ENCODE measurements at places on chromosomes 1 and 21.

DNA sequence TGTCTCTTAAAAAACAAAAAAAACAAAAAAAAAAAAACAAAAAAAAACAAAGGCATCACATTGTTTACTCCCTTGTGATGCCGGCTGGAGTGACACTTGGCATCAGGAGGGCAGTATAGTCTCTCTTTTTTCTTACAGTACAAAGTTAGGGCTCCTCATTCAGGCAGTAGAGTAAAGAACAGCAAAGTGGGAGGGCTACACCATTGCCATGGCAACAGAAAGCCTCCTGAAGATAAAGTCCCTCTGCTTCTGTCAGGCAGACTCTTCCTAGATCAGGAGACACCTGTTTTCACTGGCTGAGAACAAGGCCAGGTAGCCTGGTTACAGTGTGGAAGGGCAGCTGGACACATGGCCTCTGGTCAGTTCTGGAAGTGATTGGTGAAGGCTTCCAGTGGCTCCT is 41.3 kb upstream of the RAB3GAP2 start:
- DNase-seq: no peak

- DNase-seq: no peak
Measured at GRCh38 chr1:191320062-191320461, 838.2 kb upstream of the RGS18 start.

DNA sequence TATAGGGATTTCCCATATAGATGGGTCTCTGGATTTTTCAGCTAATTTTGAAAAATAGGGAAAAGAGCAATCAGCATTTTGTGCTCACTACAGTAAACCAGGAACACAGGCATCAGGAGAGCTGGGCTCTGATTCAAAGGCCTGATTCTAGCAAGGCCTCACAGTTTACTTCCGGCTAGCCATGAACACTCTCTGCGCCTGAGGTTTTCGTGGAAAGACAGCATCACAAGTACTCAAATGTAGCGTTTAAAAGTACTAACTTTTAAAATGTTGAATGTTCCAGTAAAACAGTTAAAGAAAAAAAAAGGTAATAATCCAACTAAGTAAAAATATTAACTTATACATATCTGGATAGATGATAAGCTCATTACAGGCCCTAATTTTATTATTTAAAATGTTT is 120.6 kb downstream of the SLC45A1 start:
- no peak for DNase-seq

- no peak for DNase-seq
Measured at GRCh38 chr1:50986653-50987052, 16.6 kb downstream of the CDKN2C start.

DNA sequence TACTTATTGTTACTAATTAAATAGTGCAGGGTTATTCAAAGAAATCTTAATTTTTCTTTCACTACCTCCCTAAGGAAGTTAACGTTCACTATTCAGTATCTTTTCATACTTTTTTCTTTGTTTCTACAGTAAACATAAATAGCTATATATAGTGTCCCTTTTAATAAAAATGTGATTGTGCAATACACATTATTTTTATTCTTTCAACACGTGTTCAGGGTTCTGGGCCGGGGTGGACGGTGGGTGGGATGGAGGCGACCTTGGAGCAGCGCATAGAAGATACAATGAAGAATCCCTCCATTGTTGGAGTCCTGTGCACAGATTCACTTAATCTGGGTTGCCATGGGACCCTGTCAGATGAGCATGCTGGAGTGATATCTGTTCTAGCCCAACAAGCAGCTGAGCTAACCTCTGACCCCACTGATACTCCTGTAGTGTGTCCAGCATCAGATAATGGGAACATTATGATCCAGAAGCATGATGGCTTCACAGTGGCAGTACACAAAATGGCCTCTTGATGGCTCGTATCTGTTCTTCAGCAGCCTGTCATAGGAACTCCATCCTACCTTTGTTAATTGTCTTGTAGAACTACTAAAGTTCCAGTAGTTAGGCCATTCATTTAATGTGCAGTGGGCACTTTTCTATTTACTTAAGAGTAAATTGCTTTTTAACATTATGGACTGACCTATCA is 155.9 kb upstream of the L1TD1 start:
- DNase-seq: no peak

DNA sequence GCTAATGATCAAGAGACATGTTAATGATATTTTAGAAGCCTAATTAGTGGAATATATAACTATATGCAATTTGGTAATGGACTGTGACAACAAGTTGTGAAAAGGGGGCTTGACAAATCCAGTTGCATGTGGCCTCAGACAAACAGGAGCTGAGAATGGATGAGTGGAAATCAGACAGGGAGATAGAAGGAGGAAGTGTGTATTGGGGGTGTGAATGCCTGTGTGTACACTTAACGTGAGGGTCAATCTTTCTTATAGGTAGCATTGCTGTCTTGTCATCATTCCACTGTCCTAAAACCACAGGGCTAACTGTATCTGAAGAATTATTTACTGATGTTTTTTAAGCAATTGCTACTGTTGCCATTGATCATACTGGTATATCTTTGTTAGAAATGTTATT is 64.8 kb downstream of the PBX1 start:
- DNase-seq: no peak

GRCh38 chr1:203726417-203726867 is 38.5 kb upstream of the LAX1 start:
- no peak for DNase-seq

DNA sequence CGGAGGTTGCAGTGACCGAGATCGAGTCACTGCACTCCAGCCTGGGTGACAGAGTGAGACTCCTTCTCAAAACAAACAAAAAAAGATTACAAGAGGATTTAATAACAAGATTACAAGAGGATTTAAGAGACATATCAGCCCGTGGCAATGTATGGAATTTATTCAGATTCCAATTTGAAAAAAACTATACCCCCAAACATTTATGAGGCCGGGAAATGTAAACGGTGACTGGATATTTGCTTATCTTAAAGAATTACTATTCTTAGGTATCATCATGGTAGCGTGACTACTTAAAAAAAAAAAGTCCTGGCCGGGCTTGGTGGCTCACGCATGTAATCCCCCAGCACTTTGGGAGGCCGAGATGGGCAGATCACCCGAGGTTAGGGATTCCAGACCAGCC is 21.2 kb upstream of the ELK4 start:
- no peak for DNase-seq

- DNase-seq: no peak
Measured at GRCh38 chr1:180946541-180947498, 34.1 kb downstream of the KIAA1614 start.

DNA sequence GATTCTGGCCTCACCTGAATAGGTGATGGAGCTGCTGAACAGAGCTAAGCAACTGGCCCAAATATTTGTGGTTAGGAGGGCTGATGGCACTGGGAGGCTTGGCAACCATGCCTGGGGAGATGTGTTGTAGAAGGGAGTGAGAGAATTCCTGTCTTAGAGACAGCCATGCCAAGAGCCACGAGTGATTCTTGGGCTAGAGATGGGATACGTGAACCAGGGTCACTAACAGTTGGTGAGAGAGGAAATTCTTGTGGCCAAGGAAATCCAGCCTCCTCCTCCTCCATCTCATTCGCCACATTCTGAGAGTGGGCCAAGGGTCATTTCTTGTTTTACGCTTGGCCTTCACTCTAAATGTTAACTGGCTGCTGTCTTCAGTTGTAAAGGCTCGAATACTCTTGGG is 46.3 kb downstream of the NGF start:
- DNase-seq: no peak

DNA sequence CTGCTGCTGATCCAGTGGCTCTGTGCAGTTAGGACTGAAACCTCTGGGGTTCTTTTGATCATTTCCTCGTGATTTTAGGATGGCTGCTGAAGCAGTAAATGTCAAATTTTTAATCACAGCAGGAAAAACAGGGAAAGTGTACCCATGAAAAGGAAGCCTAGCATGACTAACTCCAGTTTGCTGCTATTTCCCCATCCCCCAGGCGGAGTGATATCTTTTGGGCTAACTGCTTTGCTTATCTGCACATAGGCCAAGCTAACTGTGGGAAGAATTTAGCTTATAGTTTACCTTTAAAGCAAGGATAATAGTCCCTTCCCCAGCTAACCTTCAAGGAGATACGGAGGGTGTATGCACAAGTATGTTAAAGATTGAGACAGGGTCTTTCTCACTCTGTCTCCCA is 149.8 kb upstream of the TNR start:
- DNase-seq: no peak

GRCh38 chr1:206579747-206580437 is 32.4 kb downstream of the EIF2D start:
- peak; percentile 83 for DNase-seq

- DNase-seq: no peak
Measured at GRCh38 chr1:118264343-118264742, 79.3 kb upstream of the SPAG17 start.

DNA sequence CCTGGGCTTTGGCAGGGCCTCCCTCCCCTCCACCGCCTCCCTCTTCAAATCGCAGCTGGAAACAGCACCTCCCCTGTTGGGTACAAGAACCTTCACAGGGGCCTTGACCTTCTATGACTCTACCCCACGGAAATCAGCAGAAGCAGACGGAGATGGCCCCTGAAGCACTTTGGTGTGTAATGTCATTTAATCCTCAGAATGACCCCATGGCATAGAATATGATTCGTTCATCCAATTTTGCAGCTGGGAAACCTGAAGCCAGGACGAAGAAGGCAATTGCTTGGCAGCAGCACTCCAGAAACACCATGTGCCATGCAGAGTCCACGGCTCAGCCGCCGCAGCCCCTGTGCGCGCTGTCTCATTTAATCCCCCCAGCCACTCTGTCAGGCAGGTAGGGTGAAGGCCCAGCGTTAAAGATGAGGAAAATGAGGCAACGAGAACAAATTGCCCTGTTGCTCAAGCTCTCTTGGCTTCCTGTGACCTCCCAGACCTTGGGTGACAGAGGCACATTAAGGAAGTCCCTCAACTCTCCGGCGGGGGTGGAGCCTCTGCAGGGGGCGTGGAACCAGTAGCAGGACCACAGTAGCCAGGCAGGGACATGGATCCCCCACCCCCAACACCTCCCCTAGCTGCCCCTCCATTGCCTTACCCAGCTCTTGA is 25.8 kb upstream of the LAPTM5 start:
- DNase-seq: no peak

- no peak for DNase-seq
Measured at GRCh38 chr21:46048926-46049889, 48.7 kb upstream of the COL6A2 start.

DNA sequence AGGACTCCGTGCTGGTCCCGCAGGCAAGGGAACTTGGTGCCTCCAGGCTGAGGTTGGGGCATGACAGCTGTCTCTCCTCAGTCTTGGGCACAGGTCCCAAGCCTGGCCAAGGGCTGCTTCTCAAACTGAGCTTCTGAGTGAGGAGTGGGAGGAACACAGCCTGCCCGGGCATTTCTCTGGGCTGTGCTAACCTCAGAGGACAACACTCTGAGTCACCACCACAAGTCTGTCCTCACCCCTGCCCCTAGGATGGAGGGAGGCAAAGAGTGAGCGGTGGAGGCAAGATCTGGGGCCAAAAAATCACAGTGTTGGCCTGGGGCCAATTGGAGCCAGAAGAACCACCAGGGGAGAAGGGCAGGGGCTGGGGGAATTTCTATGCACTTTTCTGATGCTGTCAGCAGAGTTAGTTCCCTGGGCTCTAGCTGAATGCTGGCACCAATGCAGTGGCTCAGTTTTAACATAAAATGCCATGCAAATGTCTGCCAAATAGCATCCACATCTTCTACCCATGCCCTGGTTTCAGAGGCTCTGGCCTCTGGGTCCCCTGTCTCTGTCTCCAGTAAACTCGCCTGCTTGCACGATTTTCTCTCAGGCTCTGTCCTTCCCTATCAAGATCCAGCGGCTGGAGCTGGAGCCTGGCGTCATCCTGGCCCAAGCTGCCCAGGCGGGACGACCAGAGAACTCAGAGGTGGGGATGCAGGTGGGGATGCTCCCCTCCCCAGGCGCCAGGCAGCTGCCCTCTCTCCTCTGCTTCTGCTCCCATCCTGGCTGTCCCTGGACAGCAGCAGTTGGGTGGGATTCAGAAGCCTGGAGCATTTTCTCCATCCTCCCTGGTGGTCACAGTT is 11.0 kb upstream of the CDK18 start:
- DNase-seq: no peak

GRCh38 chr1:34425046-34425445 is 248.3 kb downstream of the C1orf94 start:
- DNase-seq: no peak

- DNase-seq: no peak
Measured at GRCh38 chr1:46537651-46538050, 13.8 kb downstream of the KNCN start.

- DNase-seq: no peak
Measured at GRCh38 chr1:214397497-214397896, 116.5 kb downstream of the SMYD2 start.

DNA sequence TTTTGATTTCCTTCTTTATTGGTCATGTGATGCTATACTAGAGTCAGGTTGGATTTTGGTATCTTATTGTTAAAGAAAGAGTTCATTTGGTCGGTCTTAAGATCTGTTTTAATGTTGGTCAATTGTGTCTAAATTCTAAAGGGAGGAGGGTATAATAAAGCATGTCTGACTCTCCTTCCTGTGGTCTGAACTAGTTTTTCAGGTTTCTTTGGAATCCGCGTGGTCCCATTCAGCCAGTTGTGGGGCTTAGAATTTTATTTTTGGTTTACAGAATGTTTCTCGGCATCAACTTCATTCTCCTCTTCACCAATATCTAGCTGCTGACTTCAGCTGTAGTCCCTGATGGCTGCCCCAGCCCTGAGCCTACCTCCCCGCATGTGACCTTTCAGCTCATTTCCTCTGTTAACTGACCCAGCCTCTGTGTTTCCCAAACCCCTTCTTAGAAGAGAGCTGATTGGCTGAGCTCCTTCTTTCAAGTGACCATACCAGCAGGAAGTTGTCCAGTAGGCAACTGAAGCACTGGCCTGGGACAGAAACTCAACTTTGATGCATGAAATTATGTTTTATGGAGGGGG is 8.7 kb upstream of the MYOC start:
- DNase-seq: no peak

DNA sequence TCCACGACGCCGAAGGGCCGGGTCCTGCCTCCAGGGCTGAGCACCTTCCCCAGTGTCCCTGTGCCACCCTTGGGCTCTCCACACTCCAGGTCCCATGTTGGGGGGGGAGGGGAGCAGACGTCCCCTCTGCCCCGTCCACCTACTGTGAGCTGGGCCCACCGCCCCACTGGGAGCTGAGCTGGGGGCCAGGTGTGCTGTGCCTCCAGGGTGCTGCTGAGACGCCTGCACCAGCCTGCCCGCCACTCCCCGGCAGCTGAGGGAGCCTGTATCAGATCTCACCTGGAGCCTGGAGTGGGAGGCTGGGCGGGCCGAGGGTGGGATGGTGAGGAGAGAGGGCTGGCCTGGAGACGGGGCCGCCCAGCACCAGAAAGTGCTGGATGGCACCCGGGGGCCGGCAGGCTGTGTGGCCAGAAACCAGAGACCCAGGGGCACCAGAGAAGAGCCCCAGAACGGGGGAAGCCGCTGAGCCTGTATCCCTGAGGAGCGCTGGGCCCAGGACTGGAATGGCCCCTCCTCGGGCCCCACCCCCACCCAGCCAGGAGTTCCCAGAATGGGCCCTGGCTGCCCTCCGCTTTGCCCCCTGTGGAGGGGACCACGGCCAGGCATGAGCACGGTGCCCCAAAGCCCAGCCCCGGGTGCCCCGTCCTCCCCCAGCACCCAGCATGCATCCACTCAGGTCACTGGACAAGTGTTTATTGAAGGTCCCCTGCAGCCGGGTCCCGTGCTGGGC is 3.4 kb downstream of the TNFRSF18 start:
- no peak for DNase-seq

- no peak for DNase-seq
Measured at GRCh38 chr1:195897076-195897475, 711.2 kb downstream of the KCNT2 start.

GRCh38 chr1:66809736-66810326 is 8.8 kb upstream of the INSL5 start:
- no peak for DNase-seq

All from effector memory CD8-positive, alpha-beta T cell (primary cell).